ENCODE measurements at places on chromosomes 2 and 18. TPM values are rescaled to one million over a fixed set of nuclear protein-coding genes. Genes with fewer than 3 reads are reported as not detected.
A peak's percentile ranks its signal among the peaks of the same experiment; 100 is the strongest.

DNA sequence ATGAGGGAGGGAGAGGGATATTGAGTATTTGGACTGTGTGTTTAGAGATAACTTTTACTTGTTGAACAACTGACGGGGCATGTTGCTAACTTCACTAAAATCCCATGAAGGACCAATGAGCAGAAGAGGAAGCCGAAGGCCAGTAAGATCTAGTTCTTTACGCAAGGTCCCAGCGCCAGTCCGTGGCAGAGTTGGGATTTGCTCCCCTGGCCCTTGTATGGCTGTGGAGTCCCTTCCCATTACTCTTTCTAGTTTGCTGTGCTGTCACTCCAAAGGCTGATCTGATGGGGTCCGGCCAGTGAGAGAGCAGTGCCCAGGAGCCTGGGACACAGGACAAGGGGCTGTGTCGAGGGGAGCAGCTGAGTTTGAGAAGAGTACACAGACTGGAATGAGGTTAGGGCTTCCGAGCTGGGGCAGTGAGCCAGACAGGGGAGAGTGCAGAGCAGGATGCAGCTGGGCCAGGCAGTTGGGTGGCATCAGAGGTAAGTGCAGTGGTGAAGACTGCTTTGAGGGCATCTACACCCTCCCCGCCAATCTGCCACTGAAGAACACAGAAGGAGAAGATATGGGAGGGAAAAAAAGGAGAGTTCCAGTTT is 692.9 kb upstream of the HS6ST1 start:
- no peak for DNase-seq

Gene CYBRD1
- 1.2 TPM for polyA plus RNA-seq

- DNase-seq = no peak
Observed at GRCh38 chr2:2850859-2851258, 519.8 kb upstream of the MYT1L start.

DNA sequence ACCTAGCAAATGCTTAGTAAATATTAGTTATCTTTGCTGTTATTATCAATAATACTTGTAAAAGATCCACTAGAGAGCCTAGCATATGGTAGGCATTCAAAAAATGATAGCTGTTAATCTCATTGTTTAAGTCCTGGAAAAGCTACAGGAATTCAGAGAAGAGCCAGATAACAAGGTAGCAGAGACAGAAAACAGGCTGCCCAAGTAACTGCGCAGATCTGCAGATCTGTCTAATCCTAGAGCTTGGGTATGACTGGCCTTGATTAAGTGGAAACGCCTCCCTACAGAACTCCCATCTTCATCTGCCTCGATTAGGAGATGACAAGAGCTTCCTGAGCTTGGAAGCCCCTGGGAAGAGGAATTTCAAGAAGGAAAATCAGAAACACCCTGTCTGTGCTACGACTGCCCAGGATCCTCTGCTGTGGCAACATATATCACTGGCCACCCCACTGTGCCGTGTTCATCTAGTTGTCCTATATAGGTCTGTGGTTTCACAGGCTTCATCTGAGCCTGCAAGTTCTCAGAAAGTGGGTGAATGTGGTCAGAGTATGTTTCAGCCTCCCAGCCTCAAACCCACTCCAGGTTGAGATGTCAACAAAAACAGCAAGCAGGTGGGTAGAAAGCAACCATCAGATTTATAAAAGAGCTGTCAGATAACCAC is 151.5 kb upstream of the PKDCC start:
- peak; percentile 79 for DNase-seq

DNA sequence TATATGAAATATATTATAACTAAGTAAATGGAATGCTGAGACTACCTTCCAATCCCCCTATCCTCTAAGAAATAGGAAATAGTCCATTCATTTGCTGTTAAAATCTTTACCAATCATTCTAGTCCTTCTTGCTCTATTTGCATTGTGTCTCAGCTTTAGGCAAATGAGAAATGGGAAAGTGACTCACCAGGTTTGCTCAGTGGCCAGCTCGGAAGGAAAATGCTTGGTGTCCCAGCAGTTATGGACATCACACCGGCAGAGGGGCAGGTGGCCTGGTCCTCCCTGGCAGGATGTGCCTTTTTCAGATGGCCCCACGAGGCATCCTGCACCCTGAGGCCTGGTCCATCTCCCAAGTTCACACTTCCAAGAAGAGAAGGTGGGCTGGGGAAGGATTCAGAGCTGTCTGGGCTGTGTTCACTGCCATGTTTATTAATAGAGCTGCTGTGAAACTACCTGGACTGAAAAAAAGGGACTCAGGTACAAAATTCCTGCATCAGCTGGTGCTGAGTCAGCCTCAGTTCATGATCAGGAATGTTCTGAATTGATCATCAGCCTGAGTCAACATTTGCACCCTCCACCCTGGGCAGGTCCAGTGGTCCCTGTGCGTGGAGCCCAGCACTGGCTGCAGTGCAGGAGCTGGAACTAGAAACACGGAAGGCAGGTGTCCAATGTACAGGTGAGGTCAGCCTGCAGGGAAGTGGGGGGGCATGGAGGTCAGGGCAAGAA is 60.1 kb upstream of the ARL4C start:
- DNase-seq = no peak

Gene OTOS
- not detected for polyA plus RNA-seq

Gene MROH2A
- polyA plus RNA-seq = not detected

- peak; percentile 84 for DNase-seq
Observed at GRCh38 chr18:13137670-13138419, 80.7 kb upstream of the LDLRAD4 start.

- DNase-seq = no peak
Observed at GRCh38 chr2:238968616-238969384, 120.9 kb downstream of the TWIST2 start.

- no peak for DNase-seq
Observed at GRCh38 chr2:9846554-9846953, 3.3 kb downstream of the TAF1B start.

DNA sequence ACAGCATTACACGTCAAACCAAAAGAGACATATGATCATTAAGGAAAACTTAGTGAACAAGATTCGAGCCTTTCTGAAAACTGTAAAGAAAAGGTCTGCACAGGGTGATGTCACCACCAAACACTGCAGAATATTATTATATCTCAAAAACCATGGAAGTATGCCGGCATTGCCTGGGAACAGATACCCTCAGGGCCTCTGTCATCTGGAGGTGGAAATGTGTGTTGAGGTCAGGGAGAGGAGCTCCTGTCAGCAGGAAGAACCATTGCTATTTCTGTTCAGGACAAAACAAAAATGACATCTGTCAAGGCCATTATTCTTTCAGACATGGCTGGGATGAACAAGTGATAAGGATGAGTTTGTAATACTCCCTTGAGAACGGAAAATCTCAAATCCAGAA is 365.9 kb upstream of the TRIB2 start:
- DNase-seq = no peak

- no peak for DNase-seq
Observed at GRCh38 chr2:48092846-48093803, 186.8 kb upstream of the FBXO11 start.

Gene TANC1
- polyA plus RNA-seq = 0.64 TPM

DNA sequence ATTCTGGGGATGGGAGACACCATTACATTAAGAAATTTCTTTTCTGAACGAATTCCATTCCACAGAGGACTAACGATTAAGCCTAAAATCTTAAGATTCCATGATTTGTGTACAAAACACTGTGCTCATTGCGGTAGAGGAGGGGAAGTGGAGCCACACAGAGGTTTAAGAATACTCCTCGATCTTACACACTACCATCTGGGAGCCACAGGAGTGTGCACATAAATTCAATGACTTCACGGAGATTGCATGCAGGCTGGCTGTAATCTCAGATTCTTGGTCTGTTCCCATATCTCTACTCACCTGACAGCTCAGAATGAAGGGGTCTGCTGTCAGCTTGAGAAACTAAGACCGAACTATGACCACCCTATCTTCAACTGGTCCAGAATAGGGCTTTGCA is 762 bp downstream of the VPS4B start:
- no peak for DNase-seq

DNA sequence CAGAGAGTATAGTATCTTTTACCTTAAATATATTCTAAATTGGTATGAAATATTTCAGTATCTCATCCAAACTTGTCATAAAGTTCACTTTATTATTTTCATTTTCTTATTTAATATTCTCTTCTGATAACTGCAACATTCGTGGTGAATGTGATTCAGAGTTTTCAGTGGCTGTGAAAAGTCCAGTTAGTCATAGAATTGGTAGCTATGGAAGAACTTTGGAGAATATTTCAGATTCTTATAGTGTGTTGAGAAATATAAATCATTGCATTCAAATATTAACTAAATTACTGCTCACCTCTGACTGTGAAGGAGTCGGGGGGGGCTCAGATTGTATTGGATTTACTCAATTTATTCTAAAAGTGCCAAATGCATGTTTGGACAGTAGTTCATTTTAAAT is 178.6 kb upstream of the VWC2L start:
- DNase-seq = no peak

Gene PSMG2
- 125 TPM for polyA plus RNA-seq

Gene RAB17
- polyA plus RNA-seq = not detected

DNA sequence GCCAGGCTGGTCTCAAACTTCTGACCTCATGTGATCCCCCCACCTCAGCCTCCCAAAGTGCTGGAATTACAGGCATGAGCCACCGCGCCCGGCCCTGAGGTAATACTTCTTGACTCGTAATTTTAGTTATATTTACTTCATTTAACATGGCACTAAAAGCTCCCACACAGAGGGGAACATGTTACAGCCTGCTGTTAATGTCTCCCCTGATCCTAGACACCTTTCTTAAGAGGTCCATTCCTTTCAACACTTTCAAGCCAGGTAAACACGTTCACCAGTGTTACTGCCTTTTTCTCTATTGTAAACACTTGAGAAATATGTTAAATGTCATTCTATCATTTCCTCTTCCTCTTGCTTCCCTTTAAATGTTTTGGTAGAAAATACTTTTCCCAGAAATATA is 161.4 kb downstream of the METTL4 start:
- no peak for DNase-seq

DNA sequence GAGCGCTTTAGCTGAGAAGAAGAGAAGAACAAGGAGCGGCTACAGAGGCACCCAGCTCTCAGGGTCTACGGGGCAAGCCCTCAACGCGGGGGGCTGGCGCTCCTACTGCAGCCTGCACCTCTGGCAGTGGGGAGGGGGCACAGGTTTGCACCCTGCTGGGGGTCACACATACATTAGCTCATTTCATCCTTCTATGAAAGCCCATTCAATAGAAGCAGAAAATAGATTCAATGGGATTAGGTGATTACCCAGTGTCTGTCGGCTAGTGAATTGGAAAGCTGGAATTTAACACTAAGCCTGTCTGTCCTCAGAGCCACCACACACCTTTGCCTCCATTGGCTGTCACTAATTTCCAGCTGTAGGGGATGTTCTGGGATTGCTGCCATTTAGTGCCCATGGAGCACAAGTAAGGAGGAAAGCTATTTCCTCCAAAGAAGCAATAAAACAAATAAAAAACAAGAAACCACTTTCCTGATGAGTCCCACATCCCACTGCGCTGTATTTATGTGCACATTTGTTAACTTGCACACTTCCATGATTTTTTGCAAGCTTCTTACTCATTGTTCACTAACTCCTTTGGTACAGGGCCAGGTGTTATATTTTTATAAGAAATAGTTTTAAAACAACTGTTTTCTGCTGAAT is 319.6 kb upstream of the REV1 start:
- no peak for DNase-seq

Gene RAB31
- 4.7 TPM for polyA plus RNA-seq

GRCh38 chr2:62099050-62099449 is 96.9 kb upstream of the B3GNT2 start:
- DNase-seq = no peak

DNA sequence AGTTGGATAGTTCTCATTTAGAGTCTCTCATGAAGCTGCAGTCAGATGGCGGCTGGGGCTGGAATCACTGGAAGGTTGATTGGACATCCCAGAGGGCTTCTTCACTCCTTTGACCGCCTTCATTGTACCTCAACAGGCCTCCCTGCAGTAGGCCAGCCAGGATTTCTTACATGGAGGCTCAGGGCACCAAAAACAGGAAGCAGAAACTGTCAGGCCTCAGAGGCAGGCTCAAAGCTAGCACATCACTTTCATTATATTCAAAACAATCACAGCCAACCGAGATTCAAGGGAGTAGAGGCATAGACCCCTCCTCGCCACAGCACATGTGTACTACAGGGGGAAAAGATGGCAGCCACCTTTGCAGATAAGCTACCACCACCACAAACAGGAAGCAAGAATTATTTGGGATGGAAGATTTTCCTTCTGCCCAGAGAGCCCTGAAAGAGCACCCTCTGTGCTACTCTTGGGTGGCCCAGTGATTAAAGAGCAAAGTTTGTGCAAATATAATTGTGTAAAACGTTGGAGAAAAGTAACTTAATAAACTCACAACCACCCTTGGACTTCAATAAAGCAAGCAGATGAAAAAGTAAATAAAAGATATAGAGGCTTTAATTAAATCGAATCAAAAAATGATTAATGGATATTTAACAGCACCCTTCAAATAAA is 155.3 kb downstream of the GFPT1 start:
- DNase-seq = no peak

Gene IRS1
- 0.20 TPM for polyA plus RNA-seq

- no peak for DNase-seq
Observed at GRCh38 chr18:35059280-35059927, 18.2 kb downstream of the MAPRE2 start.

- DNase-seq = no peak
Observed at GRCh38 chr2:191222507-191222906, 22.7 kb upstream of the MYO1B start.

DNA sequence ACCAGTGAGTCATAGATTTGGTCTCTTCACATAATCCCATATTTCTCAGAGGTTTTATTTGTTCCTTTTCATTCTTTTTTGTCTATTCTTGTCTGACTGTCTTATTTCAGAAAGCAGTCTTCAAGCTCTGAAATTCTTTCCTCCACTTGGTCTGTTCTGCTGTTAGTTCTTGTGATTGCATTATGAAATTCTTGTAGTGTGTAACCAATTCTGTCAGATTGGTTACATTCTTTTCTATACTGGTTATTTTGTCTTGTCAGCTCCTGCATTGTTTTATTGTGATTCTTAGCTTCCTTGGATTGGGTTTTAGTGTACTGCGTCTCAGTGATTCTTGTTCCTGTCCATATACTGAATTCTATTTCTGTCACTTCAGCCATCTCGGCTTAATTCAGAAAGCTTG is 18.6 kb downstream of the EHBP1 start:
- no peak for DNase-seq

DNA sequence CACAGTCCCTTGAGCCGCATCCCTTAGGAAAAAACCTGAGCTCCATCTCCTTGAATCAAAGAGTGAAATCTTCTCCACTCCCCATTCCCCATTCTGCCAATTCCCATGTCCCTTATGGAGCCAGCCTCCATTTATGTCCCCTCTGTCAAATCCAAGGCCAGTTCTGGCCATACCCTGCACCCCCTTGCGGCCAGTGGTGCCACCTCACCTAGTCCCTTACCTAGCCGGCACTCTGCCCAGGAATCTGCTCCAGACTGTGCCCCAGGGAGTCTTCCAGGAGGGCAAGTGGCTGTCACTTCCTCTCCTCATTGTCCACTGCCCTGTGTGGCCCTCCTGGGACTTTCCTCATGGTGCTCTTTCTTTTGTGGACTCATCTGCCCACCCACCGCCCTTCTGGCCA is 195.4 kb upstream of the RMP24 start:
- DNase-seq = no peak

Gene INPP5D
- polyA plus RNA-seq = 146 TPM

DNA sequence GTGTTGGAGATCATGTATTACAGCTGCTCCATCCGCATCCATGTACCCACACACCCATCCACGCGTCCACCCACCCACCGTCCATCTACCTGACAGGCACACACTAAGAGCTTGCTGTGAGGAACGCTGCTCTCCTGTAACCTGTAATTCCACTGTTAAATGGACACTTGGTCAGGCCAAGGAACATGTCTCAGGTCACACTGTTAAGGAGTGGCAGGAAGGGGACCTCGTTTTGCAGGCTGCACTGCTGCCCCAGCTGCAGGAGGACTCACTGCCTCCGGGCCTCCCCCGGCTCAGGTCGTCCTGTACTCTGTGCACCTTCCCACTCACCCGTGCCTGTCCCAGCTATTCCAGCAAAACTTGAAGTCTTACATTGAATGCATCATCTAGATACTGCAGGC is 170.5 kb downstream of the EIPR1 start:
- no peak for DNase-seq
